ENCODE measurements at places on chromosomes 1 and 21.

GRCh38 chr1:59752556-59753414 lies 62.0 kb upstream of the HOOK1 start:
- DNase-seq, result no peak

GRCh38 chr1:166080277-166080966 lies 86.4 kb downstream of the FAM78B start:
- DNase-seq, result no peak

- DNase-seq, result no peak
Observed at GRCh38 chr21:42565206-42565810, 51.7 kb downstream of the SLC37A1 start.

DNA sequence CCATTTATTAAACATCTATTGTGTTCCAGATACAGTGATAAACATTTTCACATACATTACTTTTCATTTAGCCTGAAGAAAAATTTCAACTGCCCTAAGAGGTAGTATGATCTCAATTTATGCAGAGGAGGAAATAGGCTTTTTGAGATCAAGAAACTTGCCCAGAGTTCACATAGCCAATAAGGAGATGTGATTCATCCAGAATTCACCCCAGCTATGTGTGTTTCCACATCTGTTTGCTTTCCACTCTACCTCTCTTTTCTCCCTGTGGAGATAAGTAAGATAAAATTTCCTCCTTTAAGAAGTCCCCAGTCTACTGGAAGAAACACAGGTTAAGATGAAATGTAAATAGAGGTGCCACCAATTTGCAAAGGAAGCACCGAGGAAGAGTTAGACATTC lies 199.7 kb upstream of the C8B start:
- no peak for DNase-seq

- DNase-seq, result no peak
Observed at GRCh38 chr1:162145280-162145965, 75.9 kb downstream of the NOS1AP start.

GRCh38 chr21:41119901-41120300 lies 48.1 kb upstream of the BACE2 start:
- DNase-seq, result no peak

DNA sequence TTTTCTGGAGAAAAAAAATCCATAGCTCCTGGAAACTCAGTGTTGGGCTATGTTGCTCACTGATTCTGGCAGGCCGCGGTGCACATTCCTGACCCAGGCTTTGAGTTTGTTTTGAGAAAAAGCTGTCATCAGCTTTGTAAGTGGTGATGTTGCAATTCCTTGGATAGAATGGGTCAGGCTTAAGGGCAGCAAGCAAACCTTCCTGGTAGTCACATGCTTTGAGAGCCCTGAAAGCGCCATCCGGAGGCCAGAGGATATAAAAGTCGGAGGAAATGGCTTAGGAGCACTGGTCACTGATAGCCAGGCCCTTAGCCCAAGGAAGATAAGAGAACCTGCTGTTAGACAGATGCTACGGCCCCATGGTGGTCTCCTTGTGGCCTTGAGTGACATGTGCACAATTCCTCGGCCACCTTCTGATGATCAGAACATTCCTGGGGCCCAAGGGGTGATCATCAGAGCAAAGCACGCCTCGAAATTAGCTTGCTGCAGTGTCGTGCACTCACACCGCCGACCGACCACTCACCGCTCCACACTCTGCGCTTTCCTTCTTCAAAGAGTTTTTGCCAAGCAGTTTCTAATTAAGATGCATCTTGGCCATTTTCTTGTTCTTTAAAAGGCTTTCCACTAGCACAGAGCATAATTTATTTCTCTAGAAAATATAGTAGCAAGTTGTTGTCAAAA lies 78.6 kb downstream of the MAN1C1 start:
- no peak for DNase-seq

DNA sequence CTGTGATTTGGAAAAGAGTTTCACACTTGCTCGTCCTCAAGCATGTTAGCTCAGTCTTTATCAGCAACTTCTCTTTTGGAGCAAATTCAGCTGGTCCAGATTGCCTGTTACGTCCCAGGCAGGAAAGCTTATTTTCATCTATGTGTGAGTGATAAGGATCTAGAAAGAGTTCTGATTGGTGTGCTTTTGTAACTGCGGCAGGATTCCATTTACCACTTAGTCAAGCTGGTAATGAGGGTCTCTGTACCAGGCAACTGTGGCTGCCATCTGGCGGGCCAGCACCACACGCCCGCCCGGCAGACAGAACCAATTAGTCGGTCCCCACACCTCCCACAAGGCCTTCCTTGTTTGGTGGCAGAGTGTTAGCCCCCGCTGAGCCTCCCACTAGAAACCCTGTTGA lies 21.0 kb downstream of the C1orf87 start:
- DNase-seq, result no peak

DNA sequence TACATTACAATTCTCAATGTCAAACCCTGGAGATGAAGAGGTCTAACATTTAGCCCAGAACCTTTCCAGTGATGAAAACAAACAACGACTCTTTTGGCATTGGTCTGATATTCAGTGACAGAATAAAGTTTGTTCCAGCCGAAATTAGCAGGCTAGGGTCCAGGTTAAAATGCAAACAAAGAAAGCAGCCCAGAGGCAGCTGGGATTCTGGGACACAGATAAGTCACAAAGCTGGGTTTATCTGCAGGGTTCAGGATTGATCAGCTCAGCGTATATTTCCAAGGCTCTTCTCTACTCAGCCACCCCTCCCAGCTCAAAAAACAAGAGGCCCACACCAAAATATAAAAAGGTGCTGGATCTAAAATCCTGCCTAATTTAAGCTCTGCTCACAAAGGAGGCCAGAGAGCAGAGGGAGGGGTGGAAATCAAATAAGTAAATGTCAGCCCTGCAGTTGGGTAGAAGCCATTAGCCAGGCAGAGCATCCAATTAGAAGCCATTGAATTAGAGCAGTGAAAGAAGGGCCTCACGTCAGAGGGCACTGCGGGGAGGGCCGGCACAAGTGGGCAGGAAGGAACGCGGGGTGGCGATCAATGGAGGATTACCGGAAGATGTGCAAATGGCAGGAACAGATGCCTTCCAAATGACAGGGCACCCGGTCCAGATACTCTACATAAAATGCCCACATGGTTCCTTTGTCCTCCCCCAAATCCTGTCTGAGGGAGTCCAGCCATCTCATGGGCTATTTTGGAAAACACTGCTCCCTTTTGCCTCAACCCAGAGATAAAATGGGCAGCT lies 3.2 kb upstream of the KLHDC8A start:
- DNase-seq, result no peak

GRCh38 chr1:81225789-81226602 lies 574.7 kb upstream of the ADGRL2 start:
- DNase-seq, result no peak

GRCh38 chr1:244896550-244896949 lies 32.2 kb upstream of the HNRNPU start:
- DNase-seq, result no peak

GRCh38 chr1:203250911-203251310 lies 21.4 kb upstream of the CHIT1 start:
- no peak for DNase-seq

DNA sequence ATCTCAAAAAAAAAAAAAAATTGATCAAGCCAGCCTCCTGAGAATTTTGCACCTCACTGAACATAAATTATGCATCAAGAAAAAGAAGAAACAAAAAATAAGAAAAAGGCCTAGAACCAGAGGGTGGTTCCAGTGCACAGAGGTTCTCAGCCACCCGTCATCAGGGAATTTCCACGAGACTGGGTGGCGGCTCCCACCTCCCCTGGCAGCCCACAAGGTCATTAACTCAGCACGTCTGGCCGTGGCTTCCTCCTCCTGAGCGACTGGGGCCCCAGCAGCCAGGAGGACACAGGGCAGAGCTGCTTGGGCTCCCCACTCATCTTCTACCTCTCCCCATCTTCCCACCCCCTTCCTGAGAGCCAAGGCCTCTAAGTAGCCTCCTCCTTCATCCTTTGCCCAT lies 15.7 kb upstream of the TMEM51 start:
- DNase-seq, result no peak

DNA sequence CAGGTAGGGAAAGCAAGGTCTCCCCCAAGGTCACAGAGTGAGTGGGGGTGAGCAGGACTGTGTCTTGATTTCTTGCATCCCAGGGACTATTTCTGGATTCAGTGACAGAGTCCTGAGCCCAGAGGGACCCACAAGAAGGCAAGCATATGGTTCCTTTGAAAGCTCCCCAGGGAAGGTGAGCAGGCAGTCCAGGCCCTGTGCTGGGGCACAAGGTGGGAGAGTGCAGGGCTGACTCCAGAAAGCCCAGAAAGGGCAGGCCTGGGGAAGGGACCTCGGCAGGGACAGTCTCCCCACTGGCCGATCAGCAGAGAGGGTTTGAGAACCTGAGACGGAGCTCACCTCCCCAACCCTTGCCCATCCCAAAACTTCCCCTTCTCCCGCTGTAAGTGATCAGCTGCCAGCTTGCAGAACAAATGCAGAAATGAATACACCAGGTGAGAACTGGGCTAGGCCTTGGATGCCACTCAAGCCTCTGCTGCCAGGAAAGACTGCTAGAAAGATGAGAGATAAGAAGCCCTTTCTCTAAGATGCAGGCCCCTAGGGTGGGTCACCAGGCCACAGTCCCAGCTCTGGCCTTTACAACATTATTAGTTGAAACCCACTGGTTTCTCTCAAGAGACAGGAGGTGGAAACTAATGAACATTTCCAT lies 121.0 kb downstream of the GLIS1 start:
- DNase-seq, result no peak

DNA sequence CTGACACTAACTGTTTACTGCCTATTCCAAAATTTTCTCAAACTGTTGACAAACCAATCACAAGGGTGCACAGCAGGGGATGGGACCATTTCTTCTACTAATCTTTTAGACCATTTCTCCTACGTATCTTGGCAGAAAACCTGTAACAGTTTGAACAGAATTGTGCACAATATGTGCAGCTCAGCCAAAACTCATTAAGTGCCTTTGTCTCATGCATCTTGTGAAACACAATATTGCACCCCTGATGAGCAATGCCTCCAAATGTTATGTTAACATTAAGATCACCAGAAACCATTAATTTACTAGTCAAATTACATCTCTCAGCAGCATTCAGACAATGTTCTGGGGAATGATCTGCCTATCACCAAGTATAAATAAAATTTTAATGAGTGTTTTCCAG lies 247.5 kb downstream of the NRIP1 start:
- DNase-seq, result no peak

GRCh38 chr1:226117330-226117729 lies 54.8 kb downstream of the H3-3A start:
- DNase-seq, result no peak

DNA sequence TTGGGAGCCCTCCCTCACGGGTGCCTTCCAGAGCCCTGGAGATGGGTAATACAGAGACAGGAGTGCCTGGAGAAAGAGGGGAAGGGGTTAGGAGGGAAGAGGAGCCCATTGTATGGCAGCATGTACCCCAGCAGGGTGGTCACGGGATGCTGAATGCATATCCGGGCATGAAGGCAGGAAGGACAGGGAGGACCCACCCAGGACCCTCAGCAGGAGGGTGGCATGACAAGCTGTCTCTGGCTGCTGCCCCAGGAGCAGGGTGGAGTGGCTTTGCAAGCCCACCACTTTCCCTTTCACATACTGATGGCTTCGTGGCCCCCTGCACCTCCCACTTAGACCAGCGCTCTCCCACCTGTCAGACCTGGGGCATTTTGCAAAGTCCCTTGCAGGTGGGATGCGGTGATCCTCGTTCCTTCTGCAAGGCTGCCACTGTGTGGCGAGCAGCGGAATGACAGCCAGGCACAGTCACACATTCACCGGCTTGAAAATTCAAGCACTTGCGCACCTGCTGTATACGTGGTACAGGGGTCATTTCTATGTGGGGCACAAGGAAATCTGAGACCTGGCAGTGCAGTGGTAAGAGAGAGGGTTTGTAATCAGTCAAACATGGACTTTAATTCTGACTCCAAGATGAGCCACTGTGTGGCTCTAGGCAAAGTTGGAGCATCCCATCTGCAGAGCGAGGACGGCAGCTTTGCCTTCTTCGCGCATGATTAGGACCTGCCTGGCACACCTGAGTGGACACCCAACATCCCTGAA lies 53.2 kb upstream of the TMEM51 start:
- peak; percentile 17 for DNase-seq

DNA sequence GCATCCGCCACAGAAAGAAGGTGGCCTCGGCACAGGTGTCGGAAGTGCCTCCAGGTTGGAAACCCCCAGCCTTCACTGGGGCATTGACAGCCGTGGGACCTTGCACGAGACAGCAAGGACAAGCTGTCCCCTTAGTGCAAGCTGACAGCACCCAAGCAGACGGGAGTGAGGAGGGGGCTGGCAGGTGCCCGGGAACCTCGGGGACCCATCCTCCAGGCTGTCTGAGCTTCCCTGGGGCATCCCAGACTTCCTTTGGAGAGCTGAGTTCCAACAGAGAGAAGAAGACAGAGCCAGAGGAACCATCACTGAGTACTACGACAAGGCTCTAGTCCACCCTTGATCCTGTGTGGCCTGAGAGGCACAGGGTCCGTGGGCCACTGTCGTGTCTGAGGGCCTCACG lies 100.6 kb upstream of the RAB4A start:
- DNase-seq, result no peak

- no peak for DNase-seq
Observed at GRCh38 chr1:226111883-226112261, 49.4 kb downstream of the H3-3A start.

GRCh38 chr1:164578479-164579200 lies 19.7 kb downstream of the PBX1 start:
- no peak for DNase-seq

DNA sequence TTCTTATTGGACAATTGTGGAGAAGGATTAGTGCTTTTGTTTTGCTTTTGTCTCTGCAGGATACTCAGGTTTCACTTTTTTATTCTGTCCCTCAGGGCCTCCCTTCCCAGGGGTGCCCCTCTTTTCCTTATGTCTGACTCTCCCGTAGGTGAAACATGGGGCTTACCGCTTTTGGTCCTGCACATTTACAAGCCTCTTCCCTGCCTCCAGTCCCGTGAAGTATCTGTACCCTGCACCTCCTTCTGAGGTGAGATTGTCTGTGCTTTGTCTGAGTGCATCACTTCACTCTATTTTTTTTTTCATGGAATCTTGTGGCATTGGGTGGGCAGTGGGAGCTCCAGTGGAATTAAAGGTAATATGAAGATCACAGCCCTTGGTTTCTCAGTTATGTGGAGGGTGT lies 758.1 kb upstream of the TPTE start:
- DNase-seq, result no peak

DNA sequence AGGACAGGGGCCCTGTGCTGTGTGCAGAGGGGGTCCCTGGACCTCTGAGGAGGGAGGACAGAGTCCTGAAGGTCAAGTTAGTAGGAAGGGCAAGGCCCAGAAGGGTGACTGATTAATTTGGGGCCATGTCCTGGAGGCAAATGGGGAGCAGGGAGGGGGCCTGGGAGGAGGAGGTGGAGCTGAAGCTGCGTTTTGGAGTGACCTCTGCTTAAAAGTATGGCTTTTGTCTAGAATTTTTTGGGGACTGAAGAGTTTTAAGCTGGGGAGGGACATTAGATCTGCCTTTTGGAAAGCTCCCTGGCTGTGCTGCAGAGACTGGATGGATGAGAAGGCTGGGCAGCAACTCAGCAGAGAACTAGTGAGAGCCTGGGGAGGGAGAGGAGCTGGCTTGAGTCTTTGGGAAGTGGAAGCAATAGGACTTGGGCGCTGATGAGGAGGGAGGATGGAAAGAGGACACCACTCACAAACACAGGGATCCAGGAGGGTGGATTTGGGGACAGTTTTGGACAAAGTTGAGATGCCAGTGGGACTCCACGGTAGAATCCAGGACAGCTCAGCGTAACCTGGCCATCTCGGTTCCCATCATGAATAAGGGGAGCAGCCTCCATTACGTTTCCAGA lies 52.9 kb downstream of the ACBD3 start:
- DNase-seq, result no peak
